GM20000 (cell line): ENCODE measurements at places on chromosomes 13 and 19.
A peak's percentile ranks its signal among the peaks of the same experiment; 100 is the strongest.

GRCh38 chr13:27110056-27110746 is 61.4 kb downstream of the USP12 start:
- no peak for DNase-seq

GRCh38 chr13:93625536-93625935 is 398.9 kb downstream of the GPC6 start:
- no peak for DNase-seq

DNA sequence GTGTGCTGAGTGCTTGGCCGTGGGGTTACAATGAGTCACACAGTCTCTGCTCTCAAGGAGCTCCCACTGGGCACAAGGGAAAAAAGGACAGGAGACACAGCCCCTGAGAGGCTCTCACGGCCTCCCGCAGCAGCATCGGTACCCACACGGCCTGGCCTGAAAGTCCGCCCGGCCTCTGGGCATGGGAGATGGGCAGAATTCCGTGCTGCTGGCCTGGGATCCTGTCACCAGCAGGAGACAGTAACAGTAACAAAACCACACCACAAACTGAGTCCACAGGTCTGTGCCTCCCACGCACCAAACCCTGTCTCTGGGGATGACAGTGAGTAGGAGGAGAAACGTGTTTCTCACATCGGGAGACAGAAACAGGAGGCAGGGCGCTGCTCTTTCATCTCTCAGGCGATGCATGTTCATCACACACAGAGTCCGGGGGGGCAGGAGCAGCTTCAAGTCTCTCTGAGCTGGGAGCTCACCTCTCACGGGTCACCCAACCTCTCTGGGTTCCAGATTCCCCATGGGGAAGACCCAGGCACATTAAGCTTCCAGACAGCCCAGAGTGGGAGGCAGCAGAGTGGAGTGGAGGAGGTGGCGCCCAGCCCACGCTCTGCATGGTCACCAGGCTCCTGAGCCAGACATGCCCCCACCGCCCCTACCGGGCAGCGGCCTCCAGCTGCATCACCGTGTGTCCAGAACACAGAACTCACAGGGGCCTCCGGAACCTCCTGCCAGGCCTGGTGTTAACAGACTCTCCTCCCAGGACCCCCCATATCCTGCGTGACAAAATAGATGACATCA is 124.7 kb upstream of the VSTM2B start:
- peak; percentile 26 for DNase-seq

- DNase-seq = no peak
Measured at GRCh38 chr19:45820413-45821102, 5.5 kb upstream of the RSPH6A start.

DNA sequence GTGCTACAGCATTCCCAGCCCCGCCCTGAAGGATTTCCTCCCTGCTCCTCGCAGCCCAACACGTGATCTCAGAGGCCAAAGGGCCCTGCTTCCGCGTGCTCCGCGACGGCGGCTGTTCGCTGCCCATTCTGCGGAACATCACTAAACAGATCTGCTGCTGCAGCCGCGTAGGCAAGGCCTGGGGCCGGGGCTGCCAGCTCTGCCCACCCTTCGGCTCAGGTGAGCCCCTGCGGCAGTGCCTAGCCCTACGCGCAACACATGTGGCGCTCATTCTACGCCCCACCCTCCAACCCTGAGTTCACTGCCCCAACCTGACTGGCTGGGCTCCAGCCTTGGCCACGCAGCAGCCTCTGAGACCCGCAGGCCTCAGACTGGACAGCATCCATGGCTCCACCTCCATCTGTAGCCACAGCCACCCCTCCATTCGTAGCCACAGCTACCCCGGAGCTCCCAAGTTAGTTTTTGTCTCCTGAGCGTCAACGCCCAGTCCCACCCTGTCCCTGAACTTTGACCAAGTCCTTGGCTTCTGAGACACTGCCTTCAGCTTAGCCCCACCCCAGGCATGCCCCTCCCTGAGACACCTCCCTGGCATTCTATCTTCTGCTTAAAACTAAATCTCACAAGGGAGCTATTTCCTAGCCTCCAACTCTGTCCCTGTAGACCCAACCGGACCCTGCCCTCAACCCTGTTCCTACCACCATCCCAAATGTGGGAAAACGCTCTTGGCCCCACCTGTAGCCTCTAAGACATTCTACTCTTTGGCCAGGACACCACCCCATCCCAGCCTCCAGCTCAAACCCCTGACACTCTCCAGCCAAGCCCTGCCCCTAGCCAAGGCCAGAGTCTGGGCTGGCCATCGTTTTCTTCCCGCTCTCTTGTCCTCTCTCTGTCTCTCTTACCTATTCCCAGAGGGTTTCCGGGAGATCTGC is 6.4 kb downstream of the LTBP4 start:
- DNase-seq = no peak
